NCI-H187 (cell line): ENCODE measurements at places on chromosomes 11 and 22.

GRCh38 chr11:68969386-68969785 is 11.4 kb downstream of the MRGPRD start:
- no peak for DNase-seq

DNA sequence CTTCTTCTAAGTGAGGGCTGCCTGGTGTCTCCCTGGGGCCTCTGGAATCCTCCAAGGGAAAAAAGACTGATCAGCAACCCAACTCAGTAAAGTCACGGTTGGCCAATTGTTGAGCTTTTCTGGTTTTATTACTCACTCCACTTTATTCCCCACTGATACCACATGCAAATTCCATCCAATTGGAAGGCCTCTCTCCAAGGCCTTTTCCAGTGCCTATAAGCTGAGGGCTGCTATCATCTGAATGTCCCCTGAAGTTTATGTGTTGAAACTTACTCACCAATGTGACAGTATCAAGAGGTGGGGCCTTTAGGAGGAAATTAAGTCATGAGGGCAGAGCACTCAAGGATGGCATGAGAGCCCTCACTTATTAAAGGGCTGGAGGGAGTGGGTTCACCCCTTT is 463.3 kb downstream of the BUD13 start:
- no peak for DNase-seq

GRCh38 chr11:68828957-68829356 is 12.8 kb downstream of the CPT1A start:
- no peak for DNase-seq

DNA sequence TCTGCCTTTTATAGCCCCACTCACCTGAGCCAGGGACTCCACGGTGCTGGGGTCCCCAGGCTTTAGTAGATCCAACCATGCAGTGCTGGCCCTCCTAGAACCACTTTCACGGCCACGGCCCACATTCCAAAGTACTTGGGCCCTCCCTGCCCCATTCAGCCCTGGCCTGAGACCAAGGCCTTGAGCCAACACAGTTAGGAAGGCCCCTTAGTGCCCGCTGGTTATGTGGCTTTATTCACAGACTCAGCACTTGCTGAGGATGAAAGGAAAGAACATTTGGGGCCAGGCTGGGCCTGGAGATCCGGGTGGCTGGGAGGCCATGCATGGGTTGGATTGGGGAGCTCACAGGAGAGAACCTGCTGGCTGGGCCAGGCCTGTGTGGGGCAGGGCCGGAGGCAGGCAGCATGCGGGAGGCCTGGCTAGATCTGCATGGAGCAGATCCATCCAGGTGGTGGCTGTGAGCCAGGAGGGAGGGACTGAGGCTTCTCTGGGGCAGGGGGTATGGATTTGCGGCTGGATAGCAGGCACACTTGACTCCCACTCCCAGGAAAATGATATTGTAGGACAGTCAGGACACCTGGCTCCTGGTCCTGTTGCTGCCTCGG is 12.6 kb downstream of the CHRM1 start:
- no peak for DNase-seq
